ENCODE measurements at places on chromosomes 5 and 9. TPM values are rescaled to one million over a fixed set of nuclear protein-coding genes. Genes with fewer than 3 reads are reported as not detected.

Gene SV2C
- total RNA-seq = not detected

Gene SHROOM1
- 10.3 TPM for total RNA-seq

Gene FRMD3
- total RNA-seq = 6.6 TPM

Gene ARID3C
- total RNA-seq = not detected

Measured in HT1080 (cell line).